ENCODE measurements at places on chromosomes 11 and 22.

GRCh38 chr11:84993386-84993785 lies 633.8 kb downstream of the DLG2 start:
- DNase-seq = no peak

DNA sequence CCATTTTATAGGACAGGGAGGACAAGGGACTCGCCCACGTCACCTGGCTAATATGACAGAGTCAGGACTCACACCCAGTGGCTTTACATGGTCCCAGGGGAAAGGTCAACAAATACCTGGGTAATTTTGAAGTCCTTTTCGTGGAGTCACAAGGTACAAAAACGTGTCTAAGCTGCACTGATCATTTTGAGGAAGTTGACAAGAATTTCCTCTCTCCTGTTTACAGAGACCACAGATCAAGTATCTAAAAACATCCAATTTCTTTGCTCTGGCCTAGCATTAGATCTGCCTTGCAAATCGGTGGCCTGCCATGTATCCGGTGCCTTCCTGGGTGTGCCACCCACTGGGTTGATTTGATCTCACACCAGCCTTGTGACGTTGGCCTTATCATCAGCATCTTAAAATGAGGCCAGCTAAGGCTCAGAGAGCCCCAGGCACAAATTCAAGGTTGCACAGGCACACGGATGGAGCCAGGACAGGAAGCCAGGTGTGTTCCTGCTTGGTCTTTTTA lies 17.6 kb downstream of the GDPD5 start:
- no peak for DNase-seq

DNA sequence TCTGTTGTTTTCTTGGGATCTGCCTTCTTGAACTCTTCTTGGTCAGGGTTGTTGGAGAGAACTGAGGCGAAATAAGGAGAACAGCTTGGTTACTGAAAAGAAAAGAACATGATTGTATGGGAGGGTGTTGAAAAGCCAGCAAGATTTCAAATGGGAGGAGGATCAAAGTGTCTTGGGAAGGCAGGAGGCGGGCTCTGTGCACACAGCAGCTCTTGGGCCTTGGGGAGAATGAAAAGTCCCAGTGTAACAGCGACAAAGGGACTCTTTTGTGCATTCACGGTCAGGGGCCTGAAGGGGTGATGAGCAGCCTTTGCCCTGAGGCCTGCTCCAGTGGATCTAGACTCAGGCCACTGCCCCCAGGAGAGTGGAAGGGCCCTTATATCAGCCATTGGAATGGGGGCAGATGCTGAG lies 135.4 kb downstream of the ADAMTS15 start:
- no peak for DNase-seq

GRCh38 chr11:134151083-134151747 lies 72.6 kb downstream of the NCAPD3 start:
- DNase-seq = no peak

DNA sequence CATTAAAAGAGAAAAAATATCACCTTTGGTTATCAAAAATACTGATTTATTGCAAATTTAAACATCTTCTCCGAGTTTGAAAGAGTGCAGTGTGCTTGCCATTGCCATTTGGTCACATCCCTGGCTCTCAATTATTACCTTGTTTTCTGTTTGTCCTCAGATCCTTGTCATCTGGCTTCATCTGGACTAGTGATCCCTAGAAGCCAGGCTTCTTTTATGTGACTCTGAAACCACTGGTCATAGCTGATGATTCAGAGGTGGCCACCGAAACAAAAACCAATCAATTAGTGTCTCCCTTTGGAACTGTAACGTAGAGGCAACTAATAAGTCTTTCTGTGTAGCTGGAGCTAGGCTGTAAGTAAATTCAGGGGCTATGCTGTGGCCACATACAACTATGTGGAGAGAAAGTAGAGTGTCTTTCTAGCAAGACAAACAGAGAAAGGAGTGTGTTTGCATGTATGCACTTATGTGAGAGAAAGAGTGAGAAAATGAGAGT lies 237.9 kb downstream of the LUZP2 start:
- DNase-seq = no peak

DNA sequence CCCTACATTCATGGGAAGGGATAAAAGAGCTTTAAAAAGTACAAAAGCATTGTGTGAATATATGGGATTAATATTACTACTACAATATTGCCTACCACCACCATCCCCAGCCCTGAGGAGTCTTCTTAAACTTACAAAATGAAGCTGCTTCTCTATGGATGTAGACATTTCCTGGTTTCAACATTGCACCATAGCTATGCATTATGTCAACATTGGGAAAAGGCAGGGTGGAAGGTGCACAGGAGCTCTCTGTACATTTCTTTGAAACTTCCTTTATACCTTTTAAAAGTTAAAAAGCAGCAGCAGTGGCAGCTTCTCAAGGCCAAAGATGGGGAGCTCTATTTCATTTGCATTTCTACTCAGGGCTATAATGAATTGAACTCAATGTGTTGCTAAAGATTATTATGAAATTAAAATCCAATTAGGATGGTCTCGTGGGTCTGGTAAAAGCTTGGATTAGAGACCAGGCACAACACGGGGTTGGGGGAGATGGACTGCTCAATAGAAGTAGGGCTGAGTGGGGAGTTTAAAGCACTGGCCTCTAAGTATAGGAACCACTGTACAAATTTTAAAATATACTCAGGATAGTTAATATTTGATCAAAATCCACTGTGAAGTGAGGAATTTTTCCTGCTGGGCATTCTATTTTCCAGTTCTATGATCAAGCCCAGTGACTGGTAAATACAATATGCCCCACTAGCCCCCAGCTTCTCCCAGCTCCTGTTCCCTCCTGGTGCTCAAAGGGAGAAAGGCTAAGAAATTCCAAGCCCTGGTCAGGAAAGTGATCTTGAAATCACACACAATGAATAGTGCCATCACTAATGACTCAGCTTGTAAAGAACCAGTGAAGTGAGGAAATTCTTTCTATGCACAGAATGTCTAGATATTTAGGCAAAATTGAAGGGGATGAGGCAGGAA lies 362.7 kb upstream of the CCDC90B start:
- no peak for DNase-seq

GRCh38 chr11:13343931-13344717 lies 66.5 kb downstream of the BMAL1 start:
- DNase-seq = peak; percentile 88

- DNase-seq = no peak
Measured at GRCh38 chr11:15333407-15333806, 218.7 kb downstream of the INSC start.

DNA sequence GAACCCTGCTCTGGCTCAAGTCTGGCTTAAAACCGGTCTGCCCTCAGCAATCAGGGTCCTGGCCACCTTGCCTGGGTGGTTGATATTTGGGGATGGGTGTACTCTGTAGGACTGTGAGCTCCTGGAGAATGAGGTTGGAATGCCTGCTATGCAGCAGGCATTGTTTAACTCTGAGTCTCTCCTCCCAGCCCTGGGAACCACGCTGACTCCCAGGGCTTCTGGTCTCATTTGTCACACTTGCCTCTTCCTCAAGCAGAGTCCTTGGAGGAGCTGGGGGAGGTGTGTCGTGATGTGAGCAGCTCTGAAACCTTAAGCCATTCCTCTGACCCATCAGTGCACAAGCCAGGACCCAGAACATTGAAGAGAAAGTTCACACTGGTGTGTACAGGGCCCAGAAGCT lies 340.1 kb downstream of the MN1 start:
- DNase-seq = peak; percentile 38

DNA sequence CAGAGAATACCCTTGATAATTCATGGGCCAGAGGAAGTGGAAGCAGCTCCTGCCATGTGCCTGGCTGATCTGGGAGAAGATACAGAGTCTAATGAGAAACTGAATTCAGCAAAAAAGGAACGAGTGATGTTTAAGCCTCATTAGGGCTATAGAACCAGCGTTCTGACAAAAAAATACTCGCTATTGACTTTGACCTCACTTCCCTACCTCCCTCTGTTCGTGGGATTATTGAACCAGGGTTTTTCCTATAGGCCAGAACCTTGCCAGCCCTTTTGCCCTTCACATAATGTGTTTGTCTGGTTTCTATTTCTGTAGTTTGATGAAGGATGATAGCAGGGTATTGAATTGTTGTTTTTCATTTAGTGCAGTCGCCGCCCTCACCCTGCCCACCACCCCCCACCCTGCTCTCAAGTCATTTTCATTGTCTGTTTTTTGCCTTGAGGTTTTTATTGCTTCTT lies 7.6 kb upstream of the RBFOX2 start:
- peak; percentile 21 for DNase-seq

GRCh38 chr11:131832079-131832478 lies 461.7 kb downstream of the NTM start:
- no peak for DNase-seq

DNA sequence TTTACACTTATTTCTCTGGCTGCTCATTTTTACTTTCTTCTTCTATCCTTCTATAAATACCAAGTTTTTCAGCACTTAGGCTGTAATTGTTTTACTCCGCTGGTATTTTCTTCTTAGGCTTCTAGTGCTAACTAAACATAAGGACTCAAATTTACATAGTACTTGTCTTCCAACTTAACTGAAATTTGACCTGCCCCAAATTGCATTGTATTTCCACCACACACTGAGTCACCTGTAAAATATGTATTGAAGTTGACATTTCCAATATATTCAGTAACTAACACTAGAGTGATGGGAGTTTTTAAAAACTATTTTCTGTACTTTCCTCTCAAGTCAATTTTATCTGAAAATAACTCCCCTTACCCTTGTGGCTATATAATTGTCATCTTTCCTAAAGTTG lies 1794.1 kb upstream of the RAG2 start:
- no peak for DNase-seq

DNA sequence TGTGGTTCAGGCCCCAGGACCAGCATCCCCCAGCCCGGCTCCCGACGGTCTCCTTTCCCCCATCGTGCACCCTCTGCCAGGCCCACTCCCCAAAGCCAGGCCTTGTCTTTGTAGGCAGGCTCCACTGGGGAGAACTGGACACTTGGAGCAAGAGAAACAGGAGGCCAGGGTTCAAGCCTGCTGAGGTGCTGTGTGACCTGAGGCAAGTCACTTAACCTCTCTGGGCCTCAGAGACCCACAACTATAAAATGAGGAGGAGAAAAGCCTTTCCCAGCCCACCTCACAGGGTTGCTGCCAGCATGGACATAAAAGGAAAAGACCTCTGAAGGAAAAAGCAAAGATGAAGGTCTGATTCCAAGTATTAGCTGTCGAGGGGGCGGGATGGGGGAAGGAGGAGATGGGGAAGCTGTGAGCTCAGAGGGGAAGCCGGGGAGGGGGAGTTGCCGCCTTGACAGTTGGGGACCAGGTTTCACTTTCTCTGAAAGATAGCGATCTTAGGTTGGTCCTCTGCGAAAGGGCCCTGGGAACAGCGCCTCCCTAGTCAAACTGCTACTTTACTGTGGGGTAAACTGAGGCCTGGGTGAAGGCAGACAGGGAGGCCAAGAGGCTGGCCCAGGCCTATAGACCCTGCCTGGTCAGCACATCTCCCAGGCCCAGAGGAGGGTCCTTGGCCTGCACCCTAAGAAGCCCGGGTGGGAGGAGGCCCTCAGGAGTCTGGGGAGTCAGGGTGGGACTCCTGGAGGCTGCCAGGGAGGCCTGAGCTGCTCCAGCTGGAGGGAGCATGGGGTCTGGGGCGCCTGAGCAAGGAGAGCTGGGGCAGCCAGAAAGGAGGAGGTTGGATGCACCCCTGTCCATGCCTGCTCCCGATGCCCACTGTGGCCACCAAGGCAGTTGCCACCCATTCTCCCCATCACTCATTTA lies 991 bp upstream of the OSM start:
- DNase-seq = no peak

GRCh38 chr11:74403607-74404321 lies 5.5 kb upstream of the PGM2L1 start:
- DNase-seq = no peak

GRCh38 chr11:20670932-20671403 lies 1.6 kb downstream of the NELL1 start:
- DNase-seq = no peak

DNA sequence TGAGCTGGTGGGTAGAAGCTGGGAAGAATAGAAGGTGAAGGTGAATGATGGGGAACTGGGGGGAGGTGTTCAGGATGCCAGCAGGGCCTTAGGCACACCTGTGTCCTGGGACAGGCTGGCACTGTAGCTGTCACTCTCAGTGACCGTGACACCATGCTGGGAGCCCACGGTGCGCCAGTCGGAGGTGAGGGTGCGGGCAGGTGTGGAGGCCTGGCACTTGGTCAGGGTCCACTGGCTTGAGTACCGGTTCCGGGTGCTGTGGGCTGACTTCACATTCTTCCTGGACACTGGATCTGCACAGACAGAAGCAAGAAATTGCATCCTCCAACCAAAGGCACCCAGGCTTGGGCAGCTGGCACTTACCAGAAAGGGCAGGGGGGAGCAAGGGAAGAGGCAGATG lies 103.8 kb downstream of the CEP164 start:
- no peak for DNase-seq

GRCh38 chr11:32088117-32088941 lies 2.5 kb upstream of the RCN1 start:
- DNase-seq = peak; percentile 89

- peak; percentile 20 for DNase-seq
Measured at GRCh38 chr11:15911377-15912044, 444.8 kb downstream of the SOX6 start.

- no peak for DNase-seq
Measured at GRCh38 chr22:48894064-48894671, 933.5 kb downstream of the BRD1 start.

- DNase-seq = no peak
Measured at GRCh38 chr11:134783234-134783633, 371.2 kb upstream of the B3GAT1 start.

DNA sequence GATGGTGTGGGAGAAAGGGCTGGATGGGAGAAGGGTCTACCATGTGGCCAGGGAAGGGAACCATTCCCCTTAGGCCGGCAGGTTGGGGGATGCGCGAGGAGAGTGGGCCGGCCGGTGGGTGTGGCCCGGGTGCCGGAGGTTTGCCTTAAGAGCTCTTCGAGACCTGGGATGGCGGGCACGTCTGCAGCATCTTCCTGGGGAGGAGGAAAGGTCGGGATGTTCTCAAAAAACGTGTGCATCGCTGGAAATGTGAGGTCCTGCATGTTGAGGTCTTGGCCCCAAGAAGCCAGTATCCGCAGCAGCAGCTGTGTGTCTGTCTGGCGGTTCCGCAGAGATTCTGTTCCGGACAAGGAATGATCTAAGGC lies 1.4 kb downstream of the NAV2 start:
- DNase-seq = no peak

DNA sequence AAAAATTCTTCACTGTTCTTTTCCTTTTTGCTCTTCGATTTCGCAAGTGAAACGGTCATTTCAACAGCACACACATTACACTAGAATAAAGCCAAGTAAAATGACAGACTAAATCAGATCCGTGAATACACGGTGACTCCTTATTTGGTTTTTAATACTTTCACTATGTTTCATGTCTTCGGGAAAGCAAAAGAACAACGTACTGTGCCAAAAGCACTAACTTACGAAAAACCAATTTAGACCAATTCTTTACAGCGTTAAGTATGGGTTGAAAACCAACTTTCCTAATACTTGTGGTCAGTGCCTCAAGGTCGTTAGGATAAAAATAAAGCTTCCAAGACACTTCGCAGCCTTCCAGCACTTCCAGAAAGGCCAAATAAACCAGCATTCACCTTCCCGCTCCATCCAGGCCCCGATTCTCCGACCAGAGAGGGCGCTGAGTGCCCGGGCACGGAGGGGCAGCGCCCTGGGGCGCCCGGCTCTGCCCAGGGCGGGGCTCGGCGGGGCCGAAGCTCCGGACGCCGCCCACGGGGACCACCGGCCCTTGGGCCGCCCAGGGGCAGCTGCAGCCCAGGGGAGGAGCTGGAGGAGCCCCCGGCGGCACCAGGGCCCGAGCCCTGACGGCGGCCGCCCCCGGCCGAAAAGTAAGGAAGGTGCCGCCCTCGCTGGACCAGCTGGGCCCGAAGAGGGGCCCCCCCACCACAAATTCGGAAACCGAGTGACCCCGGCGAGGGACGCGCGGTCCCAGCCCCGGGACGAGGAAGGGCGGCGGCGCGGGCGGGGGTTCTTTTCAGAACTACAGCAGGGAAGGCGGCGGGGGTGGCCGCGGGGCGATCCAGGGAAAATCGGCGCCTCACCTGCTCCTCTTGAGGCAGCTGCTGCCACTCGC lies 499 bp downstream of the ATL3 start:
- DNase-seq = peak; percentile 69

Data from dermis blood vessel endothelial cell (primary cell).